ENCODE measurements at places on chromosomes 7 and 10.
A peak's percentile ranks its signal among the peaks of the same experiment; 100 is the strongest.

- DNase-seq = no peak
Observed at GRCh38 chr10:93204494-93205485, 131.1 kb downstream of the CYP26A1 start.

DNA sequence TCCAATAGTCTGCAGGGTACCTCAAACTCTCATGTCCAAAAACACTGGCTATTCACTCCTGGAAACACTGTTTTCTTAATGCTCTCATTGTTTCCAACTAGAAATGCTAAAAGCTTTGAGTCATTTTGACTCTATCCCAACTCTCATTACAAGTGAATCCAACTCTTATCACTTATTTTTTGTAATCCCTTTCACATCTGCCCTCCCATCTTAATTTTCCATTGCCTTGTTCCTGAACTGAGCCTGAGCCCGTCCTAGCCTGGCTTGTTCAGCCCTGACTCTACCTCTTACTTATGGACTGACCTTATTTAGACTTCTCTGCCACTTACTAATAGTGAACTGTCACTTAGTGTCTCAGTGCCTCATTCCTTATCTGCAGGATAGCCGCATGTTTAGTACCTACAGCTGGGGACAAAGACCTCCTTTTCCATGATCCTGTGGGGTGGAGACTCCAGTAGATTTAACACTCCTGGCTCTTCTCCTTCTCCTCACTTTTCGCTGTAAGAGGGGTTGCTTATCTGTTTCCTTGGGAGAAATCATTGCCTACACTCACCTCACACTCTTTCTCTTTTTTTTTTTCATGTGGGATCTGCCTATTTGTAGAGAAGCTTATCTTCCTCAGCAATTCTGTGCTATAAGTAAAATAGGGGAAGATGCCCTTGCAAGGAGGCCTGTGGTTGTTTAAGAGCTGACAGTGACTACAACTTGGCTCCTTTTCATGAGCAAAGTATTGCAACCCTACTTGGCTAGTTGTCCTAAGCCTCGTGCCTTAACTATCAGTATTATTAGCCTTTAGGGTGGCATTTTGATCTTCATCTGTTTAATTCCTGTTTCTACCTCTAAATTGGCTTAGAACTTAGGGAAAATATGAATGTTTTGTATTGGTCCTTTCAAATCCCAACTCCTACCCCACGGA lies 56.4 kb downstream of the SLC16A12 start:
- peak; percentile 57 for DNase-seq

GRCh38 chr7:24017519-24017918 lies 266.5 kb upstream of the NPY start:
- DNase-seq = no peak

DNA sequence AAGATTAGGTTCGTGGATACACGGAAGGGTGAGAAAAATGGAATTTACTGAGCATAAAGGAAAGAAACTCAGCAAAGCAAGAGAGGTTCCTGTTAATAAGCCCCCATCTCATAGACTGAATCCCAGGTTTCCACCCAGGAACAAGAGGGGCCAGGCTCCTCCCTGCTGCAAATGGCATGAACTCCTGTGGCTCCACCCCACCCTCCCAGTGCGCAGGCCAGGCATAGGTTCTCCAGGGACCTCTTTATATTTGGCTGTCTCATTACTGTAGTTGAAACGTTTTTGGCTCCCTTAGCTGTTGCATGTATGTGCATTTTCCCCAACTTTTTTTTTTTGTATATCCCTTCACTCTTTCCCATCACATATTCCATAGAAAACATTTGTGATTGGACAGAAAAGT lies 217.8 kb upstream of the NRP1 start:
- DNase-seq = no peak

GRCh38 chr10:96295475-96295874 lies 8.8 kb upstream of the DNTT start:
- DNase-seq = no peak

- DNase-seq = no peak
Observed at GRCh38 chr7:149864751-149865150, 9.0 kb upstream of the ATP6V0E2 start.

GRCh38 chr7:103781409-103781808 lies 208.0 kb downstream of the RELN start:
- DNase-seq = no peak

DNA sequence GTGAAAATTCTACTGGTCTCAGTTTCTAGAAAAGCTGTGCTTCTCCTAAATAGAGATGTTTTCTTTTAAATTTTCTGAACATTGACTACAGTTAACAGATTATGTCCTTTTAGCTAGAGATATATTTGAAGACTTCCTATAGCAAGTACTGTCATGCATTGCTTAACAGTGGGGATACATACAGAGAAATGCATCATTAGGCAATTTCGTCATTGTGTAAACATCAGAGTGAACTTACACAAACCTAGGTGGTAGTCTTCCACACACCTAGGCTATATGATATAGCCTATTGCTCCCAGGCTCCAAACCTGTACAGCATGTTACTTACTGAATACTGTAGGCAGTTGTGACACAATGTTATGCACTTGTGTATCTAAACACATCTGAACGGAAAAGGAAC lies 28.5 kb downstream of the PIK3CG start:
- DNase-seq = no peak

- no peak for DNase-seq
Observed at GRCh38 chr10:44984671-44985101, 6.1 kb upstream of the DEPP1 start.

- DNase-seq = no peak
Observed at GRCh38 chr10:61845196-61845949, 56.1 kb upstream of the ARID5B start.

DNA sequence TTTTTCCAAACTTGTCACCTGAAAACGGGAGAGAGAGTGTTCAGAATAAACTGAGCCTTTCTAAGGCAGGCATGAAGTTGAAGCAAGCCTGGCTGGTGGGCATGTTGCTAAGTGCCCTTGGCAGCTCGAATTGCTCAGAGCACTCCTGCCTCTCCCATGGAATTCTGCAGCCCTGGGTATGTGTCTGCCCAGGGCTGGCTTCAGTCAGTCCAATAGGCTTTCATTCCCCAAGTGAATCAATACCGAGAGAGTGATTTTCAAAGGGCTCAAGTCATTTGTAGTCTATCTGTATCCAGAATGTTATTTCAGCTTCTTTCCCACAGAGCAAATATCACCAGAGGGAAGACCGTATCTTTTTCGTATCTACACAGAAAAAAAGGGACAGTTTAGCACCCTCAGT lies 415.5 kb upstream of the COBL start:
- no peak for DNase-seq

DNA sequence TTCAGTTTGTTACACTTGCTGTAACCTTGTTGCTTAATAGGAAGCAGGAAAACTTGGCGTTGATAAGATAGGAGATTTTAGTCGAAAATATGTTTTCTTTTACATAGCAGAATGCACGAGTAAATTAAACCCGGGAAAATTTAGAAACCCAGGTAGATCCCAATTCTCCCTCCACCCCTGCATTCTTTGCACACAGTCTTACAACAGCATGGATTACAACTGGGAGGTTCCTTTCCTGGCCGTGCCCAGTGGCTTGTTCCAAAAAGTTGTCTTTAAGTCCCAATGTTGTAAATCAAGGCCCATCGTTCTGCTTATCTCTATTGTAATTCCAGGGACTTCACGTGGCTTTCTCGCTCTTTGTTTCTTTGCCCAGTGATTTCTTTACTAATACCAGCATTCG lies 1.1 kb upstream of the DPY19L1 start:
- no peak for DNase-seq

DNA sequence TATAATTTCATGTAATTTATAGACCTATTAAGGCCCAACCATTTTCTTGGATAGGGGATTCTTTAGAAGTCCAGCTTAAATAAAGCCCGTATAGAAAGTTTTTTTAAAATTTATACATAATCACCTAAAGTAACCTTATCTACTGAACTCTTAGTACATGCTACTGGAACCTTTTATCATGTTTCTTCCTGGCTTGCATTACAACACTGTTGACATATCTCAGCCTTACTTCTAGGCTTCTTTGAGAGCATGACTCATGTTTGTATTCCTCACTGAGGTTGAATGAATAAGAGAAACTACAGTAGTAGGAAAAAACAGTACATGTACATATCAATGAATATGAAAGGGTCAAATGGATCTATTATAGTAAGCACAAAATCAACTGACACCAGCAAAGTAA lies 8.2 kb upstream of the MAGI2 start:
- peak; percentile 76 for DNase-seq

GRCh38 chr7:94792241-94792640 lies 115.2 kb upstream of the PPP1R9A start:
- DNase-seq = no peak

DNA sequence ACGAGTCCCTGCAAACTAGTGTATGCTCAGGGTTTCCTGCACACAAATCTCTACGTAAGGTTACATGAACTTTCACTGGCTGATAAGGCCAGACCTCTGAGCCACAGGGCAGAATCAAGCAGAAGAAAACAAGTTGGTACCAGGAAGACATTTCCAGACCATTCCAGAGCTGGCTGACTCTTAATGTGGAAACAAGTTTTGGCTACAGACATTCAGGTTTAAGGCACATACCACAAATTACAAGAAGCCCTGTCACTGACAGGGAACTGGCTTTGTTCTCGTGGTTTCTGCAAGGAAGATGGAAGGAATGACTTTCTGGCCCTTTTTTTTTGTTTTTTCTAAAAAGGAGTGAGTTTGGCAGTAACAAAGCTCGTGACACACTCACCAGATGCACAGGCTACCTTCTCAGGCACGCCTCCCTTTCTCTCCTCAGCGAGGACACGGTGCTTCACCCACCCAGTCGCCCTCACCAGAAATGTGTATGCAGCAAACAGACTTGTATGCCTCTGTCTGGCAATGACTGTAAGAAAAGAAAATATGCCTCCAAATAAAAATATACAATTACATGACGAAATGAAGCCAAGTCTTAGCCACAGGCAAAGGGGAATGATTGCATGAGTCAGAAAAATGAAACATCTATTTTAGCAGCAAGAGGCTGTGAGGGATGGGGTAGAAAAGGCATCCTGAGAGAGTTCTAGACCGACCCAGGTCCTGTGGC lies 22.6 kb downstream of the PLAC9 start:
- peak; percentile 98 for DNase-seq

DNA sequence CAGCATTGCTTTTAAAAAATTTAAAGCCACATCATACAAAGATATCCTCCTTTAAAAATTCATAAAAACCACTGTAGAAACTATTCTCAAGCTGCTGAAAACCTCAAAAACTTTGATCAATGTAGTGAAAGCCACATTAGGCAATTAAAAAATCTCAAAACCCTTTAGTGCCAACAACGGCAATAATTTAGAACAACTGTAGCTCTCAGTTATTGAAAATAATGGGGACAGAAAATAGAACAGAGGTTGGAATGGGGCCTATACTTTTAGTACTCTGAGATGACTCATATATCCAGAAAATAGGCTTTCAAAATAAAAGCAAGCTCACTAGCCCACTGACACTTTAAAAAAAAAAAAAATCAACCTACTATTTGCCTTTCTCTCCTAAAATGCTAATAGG lies 87.5 kb downstream of the GSAP start:
- peak; percentile 62 for DNase-seq

- no peak for DNase-seq
Observed at GRCh38 chr7:70620333-70621055, 511.4 kb upstream of the GALNT17 start.

DNA sequence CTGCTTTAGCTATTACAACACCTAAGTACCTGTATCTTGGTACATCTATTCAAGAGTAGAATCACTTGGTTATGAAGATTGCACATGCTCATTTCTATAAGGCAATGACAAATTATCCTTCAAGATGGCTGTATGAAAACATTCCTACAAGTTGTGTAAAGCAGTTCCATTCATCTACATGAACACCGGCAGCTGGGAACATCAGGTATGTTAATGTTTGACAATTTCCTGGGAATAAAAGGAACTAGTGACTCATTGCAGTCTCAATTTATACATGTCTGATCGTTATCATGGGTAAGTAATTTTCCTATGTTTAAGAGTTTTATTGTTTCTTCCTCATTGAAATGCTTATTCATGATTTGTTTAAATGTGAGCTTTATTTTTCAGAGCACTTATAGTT lies 203.2 kb upstream of the SEMA3E start:
- no peak for DNase-seq

GRCh38 chr7:105057472-105057871 lies 43.5 kb downstream of the KMT2E start:
- no peak for DNase-seq

DNA sequence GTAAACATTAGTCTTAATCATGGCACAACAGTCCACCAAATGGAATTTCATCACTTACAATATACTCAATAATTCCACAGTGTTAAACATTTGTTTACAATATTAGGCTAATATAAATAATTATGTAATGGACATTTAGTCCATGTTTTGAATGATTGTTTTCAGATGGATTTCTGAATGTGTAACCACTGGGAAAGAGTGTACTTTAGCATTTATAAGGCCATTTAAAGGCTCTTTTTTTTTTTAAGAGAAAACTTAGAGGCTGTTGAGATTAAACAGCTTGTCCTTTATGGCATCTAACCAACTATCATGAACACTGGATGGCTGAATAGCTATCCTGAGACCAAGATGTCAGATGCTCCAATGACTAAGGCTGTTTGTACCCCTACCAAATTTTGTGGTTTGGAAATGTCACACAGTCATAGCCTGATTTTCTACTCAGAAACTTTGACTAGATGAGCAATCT lies 248.3 kb upstream of the GLI3 start:
- no peak for DNase-seq

DNA sequence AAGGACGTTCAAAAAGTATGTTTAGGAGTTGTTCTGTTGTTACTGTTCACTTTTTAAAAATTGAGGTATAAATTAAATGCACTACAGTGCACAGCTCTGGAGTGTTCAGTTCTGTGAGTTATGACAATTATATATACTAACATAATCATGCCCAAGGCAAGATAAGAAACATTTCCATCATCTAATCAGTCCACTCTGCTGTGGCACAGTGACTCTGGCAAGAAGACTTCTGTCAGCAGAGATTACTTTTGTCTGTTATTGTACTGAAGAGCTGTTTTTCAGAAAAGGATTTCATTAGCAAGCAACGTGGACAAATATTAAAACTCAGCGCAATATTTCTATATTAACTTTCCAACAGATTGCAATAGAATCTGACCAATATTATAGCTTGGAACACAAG lies 32.0 kb downstream of the ICA1 start:
- no peak for DNase-seq

DNA sequence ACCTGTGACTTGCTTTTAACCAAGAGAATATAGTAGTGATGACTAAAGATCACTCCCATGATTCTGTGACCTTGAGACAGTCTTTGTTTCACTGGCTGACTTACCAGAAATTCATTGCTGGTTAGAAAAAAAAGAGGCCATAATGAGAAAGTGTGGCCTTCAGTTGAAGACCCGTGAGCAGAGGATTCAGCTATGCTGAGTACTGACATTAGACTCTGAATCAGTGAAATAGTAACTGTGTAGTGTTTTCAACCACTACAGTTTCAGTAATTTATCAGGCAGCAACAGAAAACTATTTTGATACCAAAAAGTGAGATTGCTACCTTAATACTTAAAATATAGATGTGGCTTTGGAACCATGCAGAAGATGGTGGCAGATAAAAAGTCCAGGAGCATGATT lies 298.0 kb upstream of the KCND2 start:
- no peak for DNase-seq

DNA sequence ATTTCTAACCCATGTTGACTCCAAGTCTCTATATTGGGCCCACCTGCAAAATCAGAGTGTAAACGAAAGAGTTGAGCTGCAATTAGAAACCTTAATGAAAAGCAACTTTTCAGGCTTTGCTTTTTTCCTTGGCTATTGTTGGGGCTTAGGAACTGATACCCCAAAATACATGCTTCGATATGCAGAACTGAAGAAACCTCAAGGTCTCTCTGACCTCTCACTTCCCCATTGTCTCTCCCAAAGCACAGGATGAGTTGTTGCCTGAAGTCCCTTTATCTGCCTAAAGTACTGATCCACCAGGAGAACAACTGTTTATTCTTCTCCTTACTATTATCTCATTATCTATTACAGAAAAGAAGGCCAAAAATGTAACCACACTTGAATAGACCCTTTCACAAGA lies 666.0 kb upstream of the LRRTM3 start:
- no peak for DNase-seq

Measured in EH (cell line).